ENCODE measurements at places on chromosomes 7 and 10.

DNA sequence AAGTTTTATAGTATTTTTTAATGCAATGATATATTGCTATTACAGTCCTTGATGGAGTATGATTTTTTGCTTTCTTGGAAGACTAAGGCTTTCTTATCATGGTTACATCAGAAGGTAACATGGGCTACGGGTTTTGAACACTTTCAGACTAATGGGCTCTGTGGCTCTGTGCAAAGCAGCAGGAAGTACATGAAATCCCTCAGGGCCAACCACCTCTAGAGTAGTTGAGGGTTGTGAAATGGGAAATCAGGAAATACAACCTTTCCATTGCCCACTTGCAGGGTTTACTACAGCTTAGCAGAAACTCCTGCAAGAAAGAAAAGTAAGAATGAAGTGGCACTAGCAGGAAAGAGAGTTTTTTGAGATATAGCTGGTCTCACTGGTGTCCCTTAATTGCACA lies 853.5 kb downstream of the KCNMA1 start:
- DNase-seq, result no peak

- DNase-seq, result no peak
Observed at GRCh38 chr10:121281576-121281975, 316.7 kb downstream of the FGFR2 start.

- DNase-seq, result no peak
Observed at GRCh38 chr10:29917311-29917710, 142.1 kb downstream of the JCAD start.

GRCh38 chr10:72509206-72509799 lies 116.6 kb downstream of the MICU1 start:
- DNase-seq, result no peak

DNA sequence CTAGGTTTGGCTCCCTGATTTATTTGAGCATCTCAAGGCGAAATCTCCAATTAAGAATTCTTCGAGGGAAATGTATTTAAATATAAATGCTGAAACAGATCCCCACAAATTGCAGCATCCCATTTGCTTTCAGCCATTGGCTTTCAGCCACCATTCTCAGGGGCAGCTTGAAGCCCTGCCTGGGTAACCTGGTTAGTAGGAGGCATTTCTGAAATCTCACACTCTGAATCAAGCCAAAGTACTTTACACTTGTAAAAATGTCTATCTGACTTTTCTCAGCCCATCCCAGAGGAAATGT lies 49.1 kb downstream of the GCC1 start:
- DNase-seq, result no peak

- DNase-seq, result no peak
Observed at GRCh38 chr7:103996639-103997038, 7.2 kb upstream of the RELN start.

DNA sequence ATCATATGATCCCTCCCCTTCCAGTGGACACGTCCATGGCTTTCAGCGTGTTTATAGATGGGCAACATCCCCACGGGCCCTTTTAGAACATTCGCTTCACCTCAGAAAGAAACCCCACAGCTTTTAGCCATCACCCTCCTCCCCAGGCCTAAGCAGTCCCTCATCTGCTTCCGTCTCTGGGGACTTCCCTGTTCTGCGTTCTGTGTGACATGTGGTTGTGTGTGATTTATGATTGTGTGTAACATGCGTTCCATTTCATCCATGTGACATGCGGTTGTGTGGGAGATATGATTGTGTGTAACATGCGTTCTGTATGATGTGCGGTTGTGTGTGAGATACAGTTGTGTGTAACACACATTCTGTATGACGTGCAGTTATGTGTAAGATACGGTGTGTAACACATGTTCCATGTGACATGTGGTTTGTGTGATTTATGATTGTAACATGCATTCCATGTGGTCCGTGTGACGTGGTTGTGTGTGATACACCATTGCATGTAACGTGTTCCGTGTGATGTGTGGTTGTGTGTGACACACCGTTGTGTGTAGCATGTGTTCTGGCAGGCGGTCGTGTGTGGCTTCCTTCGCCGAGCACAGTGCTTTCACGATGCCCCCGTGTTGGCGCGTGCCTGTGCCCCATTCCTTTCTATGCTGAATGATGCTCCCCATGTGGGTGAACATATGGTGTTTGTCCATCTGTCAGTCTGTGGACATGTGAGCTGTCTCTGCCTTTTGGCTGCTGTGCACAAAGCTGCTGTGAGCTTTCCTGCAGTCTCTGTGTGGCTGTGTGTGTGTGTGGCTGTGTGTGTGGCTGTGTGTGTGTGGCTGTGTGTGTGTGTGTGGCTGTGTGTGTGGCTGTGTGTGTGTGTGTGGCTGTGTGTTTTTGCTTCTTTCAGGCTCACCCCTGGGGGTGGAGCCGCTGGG lies 26.2 kb downstream of the PWWP2B start:
- no peak for DNase-seq

DNA sequence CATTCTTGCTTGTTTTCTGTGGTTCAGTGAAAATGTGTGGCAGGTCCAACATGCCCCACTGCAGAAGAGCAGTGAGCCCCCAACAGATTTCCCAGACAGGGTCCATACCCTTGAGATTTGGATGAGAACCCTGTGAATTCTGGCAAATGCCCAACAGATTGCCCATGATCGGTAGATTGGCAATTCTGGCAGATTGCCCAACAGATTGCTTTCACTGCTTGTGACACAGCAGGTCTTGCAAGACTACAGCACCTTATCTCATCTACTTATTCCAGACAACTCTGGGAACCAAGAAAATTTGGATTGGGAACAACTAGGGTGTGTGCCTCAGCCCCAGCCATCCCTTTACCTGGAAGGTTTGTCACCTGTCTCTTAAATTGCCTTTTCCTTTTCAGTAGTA lies 143.7 kb upstream of the COL1A2 start:
- no peak for DNase-seq

- no peak for DNase-seq
Observed at GRCh38 chr7:143227806-143228205, 6.0 kb downstream of the TAS2R40 start.

DNA sequence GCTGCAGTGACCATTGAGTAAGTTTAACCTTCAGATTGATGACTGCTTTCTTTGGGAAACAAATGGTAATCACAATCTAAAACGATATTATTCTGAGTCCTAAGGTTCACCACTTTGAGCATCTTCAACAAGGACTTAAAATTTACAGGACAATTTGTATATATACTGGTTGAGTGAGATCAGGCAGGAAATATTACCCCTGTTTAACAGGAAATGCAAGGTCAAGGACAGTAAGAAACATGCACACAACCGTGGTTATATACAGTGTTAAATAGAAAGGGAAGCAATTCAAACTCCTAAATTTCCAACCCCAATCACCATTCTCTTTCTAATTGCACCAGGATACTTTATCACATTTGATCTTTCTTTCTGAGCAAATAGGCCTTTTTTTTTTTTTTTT lies 96.1 kb downstream of the ZNF277 start:
- DNase-seq, result no peak

DNA sequence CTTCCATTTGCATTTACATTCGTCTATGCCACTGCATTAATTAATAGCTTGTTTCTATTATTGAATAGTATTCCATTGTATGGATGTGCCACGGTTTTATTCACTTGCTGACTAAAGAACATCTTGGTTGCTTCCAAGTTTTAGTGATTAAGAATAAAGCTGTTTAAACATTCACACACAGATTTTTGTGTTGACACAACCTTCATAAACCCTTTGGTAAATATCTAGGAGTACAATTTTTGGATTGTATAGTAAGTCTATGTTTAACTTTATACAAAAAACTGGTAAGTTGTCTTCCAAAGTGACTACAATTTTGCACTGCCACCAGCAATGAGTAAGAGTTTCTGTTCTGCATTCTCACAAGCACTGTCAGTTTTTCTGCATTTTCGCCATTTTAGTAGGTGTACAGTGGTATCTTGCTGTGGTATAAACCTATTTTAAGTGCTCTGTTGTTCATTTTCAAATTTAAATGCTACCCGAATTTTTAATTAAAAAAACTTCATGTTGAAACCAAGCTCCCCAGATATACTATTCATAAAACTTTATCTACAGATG lies 121.4 kb downstream of the RNF133 start:
- DNase-seq, result no peak

GRCh38 chr7:128164955-128165670 lies 76.0 kb upstream of the LEP start:
- no peak for DNase-seq

GRCh38 chr7:13179775-13180523 lies 492.5 kb downstream of the ARL4A start:
- DNase-seq, result no peak

DNA sequence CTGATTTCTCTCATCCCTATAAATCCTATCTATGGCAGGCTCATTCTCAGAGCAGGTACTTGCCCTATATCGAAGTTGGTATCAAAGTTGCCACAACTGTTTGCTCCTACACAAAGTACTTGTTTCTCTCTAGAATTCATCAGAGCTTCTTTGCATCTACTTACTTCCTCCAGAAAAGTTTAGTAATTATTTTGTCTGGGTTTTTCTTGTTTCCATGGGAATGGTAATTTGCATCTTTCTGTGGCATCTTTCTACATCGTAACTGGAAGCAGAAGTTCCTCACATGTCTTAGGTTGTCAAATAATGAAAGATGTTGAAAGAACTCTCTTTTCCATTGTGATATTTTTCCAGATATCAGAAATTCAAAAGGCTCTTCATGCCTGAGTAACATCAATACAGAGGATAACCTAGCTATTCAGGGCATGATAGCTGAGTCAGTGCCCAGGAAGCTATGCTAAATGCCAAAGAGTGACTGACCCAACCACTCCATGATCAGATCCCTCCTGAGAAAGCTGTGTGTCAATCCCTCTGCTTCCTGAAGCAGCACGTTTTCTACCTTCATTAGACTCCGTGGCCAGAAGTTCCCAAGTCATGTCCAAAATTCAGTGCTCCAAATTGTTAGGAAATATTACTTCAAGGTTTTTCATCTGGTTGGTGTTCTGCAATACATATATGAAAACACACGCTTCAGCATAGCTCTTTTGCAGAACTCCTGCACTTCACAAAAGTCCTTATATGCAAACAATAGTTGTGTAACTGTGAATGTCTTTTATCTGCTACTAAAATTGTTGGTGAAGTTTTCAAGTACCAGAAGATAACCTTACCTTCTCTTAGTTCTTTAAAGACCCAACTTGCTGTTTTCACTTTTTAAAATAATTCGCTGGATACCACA lies 216.5 kb downstream of the VTI1A start:
- no peak for DNase-seq

DNA sequence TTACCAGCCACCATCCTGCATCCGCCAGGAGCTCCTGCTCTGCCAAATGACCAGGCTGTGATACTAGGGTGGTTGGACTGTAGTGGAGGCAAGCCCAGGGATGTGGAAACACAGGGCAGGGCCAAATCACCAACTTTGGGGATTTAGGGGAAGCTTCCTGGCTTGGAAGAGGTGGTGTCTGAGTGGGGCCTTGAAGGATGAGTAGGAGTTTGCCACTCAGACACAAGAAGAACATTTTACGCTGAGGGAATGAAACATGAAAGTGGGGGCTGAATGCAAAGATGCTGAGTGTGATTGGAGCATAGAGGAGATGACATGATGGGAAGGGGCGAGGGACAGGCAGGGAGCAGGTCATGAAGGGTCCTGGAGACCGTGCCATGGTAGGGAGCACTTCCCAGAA lies 329.5 kb downstream of the RPS24 start:
- DNase-seq, result no peak

GRCh38 chr7:100418930-100419659 lies 9.4 kb downstream of the ZCWPW1 start:
- no peak for DNase-seq

DNA sequence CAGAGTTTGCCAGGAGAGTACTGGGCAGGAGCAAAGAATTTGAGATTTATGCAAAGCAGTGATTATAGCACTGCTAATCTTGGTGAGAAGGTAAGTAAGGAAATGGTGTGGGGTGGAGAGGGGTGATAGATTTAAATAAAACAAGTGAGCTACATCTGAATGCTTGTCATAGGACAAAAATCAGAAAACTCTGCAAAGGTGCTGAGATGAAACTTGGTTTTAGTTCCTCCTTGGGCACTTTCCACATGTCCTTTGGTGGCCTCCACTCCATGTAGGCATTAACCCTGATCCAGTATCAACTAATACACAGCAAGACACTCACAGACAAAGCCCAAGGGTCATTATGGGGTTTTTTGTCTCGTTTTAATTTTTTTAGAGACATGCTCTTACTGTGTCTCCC lies 25.7 kb upstream of the FAM107B start:
- no peak for DNase-seq

GRCh38 chr7:1339611-1340010 lies 106.9 kb downstream of the UNCX start:
- no peak for DNase-seq

DNA sequence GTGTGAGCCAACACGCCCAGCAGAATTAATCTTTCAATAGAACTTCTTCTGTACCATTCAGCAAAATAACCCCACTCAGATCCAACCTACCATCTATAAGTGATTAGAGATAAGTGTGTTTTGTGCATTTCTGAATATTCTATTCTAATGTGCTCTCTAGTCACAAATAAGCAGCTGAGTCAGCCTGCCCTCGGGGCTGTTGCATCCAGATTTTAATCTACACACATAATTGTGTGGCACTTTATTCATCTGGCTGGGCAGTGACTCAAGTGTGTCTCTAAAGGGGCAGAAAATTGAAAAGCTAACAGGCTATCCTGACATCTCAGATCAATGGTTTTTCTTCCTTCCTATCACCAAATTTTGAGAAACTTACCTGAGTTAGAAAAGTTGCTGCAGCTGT lies 60.3 kb downstream of the PRR15 start:
- no peak for DNase-seq

DNA sequence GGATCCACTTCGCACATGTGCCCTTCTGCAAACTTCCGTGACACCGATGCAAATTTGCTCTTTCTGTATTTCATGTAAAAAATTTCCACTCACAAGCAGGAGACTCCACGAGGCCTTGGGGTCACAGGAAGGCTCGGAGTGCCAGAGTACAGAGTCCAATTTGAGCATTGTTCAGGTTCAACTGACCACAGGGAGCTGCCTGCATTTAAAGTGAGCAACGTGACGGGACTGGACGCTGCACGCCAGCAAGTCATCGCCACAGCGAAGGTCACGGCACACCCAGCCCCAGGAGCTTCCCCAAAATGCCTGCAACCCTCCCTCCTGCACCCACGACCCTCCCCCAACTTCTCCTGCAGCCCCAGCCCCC lies 41.5 kb upstream of the NKX6-2 start:
- DNase-seq, result no peak

- no peak for DNase-seq
Observed at GRCh38 chr10:24493165-24493564, 230.5 kb downstream of the ARHGAP21 start.

GRCh38 chr10:30047430-30047829 lies 12.0 kb downstream of the JCAD start:
- no peak for DNase-seq

Data from NCI-H748 treated with DMSO at 0.1 percent for 48 hours (cell line).